ENCODE measurements at places on chromosomes 6 and 20.

- no peak for DNase-seq
These were observed 382.9 kb upstream of the IRAK1BP1 start for GRCh38 chr6:78484198-78485064.

GRCh38 chr6:21064756-21065340 is 528.7 kb upstream of the SOX4 start:
- no peak for DNase-seq

- no peak for DNase-seq
These were observed 31.1 kb downstream of the CDKAL1 start for GRCh38 chr6:20565342-20565741.

DNA sequence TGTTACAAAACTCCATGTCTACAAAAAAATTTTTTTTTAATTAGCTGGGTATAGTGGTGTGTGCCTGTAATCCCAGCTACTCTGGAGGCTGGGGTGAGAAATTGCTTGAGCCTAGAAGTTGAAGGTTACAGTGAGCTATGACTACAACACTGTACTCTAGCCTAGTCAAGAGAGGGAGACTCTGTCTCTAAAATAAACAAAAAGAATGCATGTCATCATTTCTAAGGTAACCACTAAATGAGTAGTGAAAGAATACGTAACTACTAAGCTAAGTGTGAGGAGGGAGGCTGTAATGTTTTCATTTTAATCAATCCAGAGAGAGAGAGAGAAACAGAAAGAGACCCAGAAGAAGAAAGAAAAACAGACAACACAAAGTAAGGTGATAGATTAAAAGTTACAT is 9.9 kb downstream of the SYCP2 start:
- no peak for DNase-seq

- no peak for DNase-seq
These were observed 120.6 kb downstream of the GFRAL start for GRCh38 chr6:55447891-55448290.

DNA sequence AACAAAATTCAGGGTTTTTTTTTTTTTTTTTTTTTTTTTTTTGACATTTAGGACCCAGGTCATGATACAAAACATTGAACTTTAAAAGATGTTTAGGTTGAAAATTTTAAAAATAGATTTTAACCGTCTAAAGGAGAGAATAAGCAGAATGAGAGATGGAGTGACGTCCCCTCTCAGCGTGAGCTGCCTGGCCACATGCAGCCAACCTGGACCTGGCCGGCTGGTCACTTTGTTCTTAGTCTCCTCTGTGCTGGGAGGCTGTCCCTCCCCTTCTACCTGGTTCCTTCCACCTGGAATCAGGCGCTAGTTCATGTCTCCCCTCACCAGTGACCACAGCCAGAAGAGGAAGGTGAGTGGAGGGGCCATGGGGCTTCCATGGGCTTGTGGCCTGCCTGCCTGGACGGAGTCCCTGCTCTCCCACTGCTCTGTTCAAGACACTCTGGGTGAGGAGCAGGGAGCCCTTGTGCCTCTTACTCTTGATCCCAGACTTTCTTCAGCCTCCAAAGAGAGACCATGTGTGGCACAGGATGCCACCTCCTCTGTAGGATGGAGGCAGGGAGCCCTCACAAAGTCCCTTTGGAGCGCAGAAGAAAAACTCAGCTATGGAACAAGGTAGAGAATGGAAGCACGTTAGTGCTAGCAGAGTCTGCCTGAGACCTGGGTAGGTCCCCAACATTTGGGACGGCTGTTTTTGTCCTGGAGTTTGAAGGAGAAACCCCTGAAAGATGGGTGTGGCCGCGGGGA is 31.7 kb downstream of the IRF4 start:
- peak; percentile 26 for DNase-seq

DNA sequence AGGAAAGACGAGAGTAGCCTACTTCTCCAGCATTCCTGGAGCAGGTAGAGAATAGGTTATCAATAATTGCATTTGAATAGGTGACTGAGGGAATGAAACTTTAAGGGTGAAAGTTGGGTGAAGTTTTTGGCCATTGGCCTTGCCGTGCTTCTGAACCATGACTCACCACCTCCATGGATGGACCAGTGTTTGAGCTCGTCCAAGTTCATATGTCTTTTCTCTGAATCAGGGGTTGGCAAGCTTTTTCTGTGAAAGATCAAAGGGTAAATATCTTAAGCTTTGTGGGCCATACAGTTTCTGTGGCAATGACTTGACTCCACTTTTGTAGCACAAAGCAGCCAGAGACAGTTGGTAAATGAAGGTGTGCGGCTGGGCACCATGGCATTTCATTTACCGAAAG is 31.8 kb downstream of the SNRNP48 start:
- no peak for DNase-seq

DNA sequence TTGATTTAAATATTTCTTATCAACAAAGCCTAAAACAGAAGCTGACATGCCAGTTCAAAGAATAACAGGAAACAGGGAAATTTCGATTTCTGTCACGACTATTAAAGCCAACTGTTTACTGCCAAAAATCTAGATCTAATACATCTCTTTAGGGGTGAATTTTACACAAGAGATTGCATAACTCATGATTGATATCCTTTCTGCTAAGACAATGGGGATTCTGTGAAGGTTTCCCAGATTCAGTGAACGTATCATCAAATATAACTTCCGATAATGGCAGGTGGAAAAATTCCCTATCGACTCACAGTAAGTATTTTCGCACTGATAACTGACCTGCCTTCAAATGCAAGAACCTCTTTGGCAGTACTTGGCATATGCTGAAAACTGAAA is 42.9 kb downstream of the NHSL1 start:
- no peak for DNase-seq

GRCh38 chr6:106446287-106446885 is 85.9 kb downstream of the CRYBG1 start:
- no peak for DNase-seq
